Stimulated activated CD8-positive, alpha-beta memory T cell treated with anti-CD3 and anti-CD28 coated beads, Interleukin-15, amount 100 ng/mL, for 24 hours (primary cell): ENCODE measurements at places on chromosomes 3 and 15.

DNA sequence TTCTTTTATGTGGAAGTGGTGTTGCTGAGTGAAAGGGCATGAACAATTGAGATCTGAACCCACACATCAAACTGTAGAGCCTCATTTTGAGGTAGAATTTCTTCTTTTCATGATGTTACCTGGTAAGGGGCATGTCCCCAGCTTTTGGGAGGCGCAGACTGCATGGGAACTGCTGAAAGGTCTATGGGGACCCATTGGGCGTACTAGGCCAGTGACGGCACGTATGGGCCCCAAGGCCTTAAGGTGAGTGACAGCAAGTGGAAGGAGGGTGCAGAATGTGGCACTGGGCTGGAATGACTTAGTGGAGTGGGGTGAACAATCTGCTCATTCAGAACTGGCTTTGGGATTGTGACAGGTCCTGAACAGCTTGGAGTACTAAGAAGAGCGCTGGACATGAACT is 123.6 kb upstream of the RGMA start:
- no peak for DNase-seq

GRCh38 chr15:43347114-43347513 is 16.7 kb upstream of the LCMT2 start:
- no peak for DNase-seq

DNA sequence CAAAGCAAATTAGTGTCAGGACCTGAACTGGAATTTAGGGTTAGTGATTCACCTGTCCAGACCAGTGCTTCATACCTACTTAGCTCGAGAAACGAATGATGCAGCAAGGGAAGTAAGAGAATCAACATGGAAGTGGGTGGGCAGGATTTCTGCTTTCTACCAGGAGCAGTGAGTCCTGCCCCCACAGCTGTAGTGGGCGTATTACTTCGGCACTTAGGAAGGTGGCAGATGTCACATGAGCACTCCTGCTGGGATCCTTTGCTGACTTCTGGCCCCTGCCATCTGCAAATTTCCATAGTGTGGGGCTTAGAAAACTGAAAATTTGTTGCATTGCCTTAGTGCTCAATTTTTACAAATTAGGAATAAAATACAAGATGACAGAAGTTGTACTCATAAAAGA is 31.2 kb downstream of the RYR3 start:
- no peak for DNase-seq

DNA sequence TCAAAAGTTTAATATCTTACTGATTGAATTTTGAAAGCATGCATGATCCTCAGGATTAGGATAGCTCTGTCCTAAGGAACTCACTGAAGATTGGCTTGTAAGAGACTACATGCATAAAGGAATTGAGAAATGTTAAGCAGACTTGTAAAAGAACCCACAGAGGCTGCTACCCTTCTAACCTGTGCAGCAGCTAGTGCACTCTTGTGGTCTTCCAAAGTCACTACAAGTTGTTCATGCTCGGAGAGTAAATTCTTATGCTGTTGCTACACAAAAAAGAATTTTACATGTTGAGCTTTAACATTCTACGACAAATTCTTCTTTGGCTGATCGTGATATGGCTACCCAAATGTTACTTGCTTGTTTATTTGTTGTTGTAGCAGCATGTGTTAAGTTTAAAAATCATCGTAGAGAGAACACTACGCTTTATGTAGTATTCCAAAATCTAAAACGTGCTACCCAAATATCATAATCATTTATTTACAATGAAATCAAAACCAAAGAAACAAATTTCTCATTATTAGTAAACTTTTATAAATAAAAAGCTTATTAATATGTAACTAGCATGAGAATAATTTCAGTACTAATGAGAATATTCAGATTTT is 55.0 kb downstream of the GOLIM4 start:
- no peak for DNase-seq

DNA sequence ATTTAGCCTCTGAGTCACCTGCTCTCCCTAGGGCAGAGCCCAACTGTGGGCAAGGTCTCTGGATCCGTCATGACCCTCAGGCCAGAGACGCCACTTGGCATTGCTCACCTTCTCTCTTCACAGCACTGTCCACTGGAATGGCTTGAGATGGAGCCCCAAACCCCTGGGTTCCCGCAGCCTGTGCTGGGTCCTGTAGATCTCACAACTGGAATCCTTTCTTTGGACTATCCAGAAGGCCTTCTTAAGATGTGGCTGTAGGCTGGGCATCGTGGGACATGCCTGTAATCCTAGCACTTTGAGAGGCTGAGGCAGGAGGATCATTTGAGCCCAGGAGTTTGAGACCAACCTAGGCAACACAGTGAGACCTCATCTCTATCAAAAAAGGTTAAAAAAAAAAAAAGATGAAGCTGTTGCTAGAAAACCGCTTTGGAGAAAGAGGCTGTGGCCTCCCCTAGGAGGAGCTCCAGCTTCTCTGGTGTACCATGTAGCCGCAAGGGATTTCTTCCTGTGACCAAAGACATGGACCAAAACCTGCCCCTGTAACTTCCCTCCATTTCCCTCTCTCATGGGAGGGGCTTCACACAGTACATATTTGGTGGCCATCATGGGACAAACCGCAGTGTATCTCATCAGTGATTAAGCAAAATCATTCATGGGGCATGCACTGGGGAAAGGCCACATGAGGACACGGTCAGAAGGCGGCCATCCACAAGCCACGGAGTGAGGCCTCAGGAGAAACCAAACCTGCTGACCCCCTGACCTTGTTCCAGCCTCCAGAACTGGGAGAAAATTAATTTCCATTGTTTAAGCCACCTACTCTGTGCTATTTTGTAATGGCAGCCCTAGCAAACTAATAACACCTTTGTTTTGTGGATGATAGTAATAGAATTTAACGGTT is 23.3 kb upstream of the BUB1B start:
- no peak for DNase-seq

DNA sequence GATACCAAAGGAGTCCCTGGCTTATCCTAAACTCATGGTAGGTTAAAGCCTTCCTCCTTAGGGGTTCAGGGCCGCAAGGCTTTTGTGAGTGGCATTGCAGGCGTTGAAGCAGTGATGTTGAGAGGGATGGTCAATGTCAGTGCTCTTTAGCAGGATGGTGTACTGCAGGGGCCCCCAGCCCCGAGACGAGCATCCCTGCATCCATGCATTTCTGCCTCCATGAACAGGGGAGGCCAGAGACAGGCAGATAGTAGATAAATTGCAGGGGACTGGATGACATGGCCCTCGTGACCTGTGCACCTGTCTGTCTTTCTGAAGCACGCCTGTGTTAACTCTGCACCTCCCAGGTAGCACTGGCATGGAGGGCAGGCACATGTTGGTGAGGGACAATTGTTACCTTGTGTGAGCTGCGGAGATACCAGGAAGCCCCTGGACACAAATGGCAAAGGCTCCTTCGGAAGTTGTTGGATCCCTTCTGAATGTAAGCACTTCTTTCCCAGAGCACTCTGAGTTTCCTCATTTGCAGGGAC is 133.5 kb downstream of the SNRPN start:
- no peak for DNase-seq

DNA sequence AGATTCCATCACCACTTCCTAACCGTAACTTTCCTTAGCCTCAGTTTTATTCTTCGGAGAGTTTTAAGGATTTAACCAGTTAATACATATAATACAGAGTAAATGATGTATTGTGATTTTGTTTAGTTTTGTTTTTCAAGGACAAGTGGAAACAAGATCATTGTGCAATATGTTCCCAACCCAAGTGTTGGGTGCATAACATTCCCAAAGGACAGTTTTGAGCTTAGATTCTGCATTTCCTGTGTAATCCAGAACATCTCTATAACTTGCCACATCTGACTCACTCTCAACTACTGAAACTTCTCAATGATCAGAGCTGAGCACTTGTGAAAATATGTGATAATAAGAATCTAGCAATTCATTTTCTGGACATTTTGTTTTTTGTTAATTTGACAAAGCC is 466.1 kb upstream of the PPP2R3A start:
- no peak for DNase-seq

DNA sequence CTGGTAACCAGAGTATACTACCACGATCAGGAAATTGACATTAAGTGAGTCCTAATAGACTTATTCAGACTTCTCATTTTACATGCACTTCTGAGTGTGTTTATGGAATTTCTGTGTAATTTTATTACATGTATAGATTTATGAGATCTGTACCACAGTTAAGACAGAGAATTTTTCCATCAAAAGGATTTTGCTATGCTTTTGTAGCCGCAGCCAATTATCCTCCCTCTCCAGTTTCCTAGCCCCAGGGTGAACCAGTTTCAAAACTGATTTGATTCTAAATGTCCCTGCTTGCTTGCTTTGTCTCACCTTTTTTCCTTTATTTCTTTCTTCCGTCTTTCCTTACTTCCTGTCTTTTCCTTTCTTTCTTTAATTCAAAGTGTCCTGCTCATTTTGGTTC is 661.2 kb upstream of the BCHE start:
- DNase-seq = no peak

DNA sequence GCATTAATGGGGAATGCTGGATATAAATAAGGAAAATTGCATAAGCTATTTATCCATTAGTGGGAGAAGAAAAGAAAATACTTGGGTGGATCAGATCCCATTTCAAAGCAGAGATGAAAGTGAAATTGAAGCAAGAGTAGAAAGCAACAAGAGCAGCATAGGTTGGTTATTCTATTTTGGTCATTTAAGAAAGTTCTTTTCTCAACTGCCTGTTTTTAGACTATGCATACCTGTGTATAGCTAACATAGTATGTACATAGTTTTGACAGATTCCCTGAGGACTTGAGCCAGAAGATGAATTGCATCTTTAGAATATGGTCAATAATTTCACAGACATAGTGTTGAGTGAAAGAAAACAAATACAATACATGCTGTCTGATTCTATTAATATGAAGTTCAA is 29.0 kb upstream of the DENND4A start:
- no peak for DNase-seq

GRCh38 chr3:4494895-4495264 is 1.7 kb downstream of the ITPR1 start:
- no peak for DNase-seq

DNA sequence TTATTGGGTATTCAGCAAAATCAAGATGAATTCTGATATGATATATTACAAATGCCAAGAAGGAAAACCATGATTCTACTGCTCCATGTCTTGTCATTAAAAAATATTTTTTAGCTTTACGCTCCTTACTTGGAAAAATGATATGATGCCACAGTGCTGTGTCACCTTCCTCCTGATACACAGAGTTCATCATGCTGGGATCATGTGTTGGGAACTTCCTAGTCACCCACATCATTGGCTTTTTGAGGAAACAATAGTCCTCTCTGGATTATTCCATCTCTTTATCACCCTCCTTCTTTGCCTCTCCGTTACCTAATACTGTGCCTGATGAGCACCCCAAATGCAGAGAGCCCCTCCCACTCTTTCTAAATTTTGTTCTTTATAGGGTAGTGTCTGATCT is 94.3 kb upstream of the PFN2 start:
- no peak for DNase-seq

DNA sequence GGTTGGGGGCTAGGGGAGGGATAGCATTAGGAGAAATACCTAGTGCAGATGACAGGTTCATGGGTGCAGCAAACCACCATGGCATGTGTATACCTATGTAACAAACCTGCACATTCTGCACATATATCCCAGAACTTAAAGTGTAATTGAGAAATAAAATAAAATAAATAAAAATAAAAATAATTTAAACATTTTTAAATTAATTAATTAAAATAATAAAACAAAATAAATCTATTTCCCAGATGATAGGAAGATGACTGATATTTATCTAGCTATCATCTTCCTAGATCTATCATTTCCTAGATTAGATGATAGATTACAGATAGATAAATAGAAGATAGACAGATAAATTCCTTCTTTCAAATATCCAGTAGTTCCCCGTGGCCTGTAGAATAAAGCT is 137.3 kb downstream of the OCA2 start:
- DNase-seq = no peak

- DNase-seq = no peak
These were observed 27.5 kb downstream of the SQOR start for GRCh38 chr15:45662375-45662774.

- DNase-seq = no peak
These were observed 164.7 kb downstream of the CTNNB1 start for GRCh38 chr3:41363830-41364523.

- DNase-seq = no peak
These were observed 26.8 kb downstream of the NFKBIZ start for GRCh38 chr3:101876142-101876541.

DNA sequence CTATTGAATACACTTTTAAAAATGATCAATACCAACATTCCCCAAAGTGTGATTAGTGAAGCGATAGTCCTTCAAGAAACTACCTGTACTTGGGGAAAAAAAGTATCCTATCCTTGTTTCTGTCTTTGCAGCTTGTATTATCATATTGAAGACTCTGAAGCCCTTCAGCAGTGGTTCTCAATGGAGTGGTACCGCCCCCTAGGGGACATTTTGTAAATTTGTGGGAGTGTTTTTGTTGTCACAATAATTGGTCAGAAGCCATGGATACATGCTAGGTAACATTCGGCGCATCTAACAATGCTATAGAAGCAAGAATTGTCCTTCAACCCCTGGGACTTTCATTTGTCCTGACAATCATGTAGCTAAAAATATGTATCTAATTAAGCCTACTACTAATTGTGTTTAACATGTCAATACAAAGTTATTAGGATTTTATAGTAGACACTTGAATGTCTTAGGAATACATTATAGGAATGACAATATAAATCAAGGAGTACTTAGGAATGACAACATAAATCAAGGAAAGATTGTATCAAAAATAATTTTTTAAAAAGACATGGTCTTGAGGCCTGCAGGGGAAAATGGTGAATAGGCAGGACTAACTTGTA is 53.7 kb downstream of the NMD3 start:
- no peak for DNase-seq

DNA sequence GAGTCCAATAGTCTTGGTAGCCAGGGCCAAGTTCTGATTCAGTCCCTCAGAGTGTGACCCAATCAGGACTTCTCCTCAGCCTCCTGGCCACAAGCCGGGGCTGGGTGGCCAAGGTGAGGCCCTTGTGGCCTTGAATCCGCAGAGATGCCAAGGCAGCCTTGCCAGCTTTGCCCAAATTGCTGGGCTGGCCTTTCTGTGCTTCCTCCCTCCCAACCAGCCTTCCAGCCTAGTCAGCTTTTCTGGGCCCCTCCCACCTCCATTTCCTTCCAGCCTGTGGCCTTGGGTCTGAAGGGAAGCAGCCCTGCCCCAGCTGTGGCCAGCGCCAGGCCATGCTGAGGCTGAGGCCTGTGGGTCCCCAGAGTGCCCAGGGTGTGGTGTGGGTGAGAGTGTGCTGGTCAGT is 34.3 kb upstream of the ANKDD1A start:
- DNase-seq = no peak

DNA sequence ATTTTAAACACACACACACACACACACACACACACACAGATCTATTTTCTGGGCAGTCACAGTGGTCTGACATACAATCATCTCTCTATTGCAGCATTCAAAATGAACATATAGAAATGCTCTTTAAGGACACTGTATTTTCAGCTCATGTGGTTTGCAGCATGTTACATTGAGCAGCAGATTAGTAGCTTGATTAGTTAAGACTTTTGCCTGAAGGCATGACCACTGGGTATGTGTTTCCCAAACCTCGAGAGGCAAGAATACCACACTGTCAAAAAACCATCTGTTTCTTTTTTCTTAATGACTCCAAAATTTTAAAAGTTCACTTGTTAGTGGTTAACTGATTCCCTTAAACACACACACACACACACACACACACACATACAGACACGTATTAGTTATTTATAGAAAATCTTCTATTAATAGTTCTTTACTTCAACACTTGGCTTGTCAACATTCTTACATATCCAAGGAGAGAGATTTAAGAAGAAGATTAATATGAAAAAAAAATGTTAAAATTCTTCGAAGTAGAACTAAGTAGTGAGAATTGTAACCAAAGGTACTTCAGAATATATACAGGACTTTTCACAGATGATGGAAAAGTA is 518.2 kb downstream of the CADM2 start:
- DNase-seq = no peak
